ENCODE measurements at places on chromosomes 5 and 9.
A peak's percentile ranks its signal among the peaks of the same experiment; 100 is the strongest.

GRCh38 chr5:61816585-61817450 is 484.8 kb downstream of the ZSWIM6 start:
- DNase-seq, result no peak

DNA sequence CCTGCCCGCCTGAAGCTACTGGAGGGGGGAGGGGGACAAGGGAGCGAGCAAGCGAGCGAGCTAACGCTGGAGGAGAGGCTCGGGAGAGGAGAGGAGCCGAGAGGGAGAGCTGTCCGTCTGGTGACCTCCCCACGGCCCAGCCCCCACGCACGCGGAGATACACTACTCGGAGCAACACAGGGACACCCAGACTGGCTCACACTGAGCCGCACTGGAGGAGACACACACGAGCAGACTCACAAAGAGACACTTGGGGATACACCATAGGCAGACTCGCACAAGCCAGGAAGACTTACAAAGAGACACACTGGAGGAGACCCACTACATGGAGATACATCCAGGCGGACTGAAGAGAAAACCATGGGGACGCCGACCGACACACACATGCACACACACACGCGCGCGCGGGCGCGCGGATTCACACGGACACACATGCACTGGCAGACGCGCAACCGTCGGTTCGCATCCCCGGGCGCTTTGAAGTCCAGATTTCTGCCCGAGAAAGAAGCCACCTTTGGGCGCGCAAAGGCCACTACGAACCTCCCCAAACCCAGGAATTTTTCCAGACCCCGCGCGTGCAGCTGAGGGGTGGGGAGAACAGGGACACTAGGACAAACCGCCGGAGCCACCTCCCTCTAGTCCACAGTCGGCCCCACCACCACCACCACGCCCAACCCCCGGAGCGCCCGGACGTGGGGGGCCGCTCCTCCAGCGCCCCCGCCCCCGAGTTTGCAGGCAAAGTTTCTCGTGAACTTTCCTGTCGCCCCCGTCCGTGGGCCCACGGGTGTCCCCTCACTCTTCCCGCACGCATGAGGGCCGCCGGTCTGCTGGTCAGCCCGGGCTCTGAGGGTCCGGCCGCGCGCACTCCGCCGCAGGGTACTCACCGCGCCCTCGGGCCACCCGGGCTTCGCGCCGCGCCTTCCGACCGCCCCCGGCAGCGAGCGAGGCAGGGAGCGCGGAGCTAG is 571 bp downstream of the CNTFR start:
- DNase-seq, result no peak

DNA sequence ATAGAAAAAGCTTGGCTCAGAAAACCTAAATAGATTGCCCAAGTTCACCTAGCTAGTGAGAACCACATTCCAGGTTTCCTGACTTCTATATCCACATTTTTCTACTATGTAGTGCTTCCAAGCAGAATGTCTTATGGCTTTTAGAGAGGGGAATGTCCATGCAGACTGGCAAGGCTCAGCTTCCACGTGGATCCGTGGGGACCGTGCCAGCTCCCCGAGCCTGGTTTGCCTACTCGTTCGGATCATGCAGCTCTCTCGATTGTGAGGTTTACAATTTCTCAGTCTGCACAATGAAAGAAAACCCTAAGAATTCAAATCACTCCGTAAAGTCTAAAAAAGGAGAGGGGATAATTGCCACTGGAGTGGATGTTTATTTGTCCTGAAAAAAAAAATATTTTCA is 256.5 kb upstream of the NR4A3 start:
- no peak for DNase-seq

DNA sequence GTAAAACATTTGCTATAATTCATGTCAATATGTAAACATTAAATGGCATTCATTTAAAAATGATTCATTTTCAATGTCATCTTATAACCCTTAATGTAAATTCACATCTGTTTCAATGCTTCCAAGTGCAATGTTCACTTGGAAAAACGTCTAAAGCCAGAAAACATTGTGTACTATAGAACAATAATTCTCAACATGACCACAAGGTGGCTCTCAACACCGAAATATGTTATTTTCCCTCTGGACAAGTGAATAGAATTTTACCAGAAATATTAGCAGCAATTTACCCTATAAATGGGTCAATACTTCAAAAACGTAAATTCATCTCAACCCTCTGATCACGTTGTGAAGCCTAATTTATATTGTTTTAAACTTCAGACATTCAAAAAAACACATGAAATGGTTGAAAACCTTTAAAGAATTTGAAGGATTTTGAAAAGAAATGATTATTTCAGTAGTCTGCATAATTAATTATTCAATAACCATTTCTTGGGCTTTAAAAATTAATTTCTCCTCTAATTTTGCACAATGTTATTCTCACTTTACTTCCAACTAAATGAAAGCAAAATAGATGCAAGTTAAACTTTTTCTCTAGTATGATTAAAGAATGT is 11.0 kb downstream of the CDH10 start:
- no peak for DNase-seq

DNA sequence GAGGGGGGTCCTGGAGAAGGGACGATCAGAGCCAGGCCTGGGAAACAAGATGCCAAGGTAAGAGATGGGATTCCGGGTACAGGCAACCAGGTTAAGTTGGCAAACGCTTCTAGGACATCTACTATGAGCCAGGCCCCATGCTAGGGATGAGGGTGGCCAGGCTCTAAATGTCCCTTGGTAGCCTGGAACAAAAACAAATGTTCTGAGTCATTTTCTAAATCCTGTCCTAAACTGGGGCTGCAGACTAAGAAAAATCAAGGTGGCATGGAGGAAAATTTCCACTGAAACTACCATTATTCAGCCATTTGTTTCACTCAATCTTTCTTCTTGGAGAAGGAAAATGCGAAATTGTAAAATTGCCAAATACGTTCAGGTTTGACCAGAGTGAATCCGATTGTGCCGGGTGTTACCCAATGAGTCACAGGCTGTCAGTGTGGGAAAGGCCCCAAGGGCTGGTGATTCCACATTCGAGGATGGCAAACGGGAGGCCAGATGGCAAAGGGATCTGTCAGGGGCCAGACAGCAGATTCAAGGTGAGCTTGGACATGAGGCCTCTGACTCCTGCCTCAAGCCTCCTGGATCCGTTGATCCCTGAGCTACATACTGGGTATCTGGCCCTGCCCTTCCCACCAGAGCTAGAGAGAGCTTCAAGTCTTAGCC is 57.6 kb downstream of the PAX5 start:
- DNase-seq, result no peak

DNA sequence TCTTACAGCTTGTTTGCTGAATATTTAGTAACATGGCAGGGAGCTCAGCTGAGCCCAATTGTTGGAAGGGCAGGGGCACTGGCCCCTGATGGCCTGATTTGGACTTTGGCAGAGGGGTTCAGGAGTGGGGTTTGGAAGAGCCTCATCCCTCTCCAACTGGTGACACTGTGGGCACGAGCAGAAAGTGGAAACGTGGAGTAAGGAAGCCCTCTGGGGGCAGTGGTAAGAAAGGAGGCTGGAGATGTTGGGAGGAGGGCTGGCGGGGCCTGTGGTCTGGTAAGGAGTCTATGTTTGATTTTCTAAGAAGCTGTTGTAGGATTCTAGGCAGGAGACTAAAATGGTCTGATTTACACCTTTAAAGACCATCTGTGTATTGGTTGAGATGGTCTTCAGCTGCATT is 208.9 kb downstream of the HSPA4 start:
- DNase-seq, result no peak

DNA sequence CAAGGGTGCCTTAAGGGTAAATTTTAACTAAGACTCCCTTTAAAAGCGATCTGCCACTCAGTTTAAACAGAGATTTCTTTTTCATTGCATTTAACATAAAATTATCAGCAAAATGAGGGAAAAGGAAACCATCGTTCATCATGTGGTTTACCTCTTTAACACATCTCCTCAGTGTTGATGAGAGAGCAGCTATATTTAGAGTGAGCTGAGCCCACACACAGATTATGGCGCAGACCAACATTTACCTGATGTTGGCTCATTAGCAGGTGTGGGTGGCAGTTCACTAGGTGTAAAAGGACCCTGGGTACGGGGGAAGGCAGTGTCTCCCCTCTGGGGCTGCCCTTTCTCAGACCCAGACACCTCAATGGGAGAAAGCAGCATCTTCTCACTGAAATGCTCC is 149.8 kb downstream of the ENTREP1 start:
- no peak for DNase-seq

DNA sequence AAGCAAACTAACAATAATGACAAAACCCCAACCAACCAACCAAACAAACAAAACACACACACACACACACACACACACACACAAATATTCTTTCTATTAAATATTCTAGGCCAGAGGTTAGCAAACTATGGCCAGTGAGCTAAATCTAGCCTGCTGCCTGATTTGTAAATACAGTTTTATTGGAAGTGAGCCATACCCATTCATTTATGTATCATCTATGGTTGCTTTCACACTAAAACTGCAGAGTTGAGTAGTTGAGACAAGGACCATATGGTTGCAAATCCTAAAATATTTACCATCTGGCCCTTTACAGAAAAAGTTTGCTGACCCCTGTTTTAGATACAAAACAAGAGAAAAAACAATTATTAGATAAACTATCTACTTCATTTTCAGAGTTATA is 620.5 kb upstream of the SEMA6A start:
- DNase-seq, result no peak

DNA sequence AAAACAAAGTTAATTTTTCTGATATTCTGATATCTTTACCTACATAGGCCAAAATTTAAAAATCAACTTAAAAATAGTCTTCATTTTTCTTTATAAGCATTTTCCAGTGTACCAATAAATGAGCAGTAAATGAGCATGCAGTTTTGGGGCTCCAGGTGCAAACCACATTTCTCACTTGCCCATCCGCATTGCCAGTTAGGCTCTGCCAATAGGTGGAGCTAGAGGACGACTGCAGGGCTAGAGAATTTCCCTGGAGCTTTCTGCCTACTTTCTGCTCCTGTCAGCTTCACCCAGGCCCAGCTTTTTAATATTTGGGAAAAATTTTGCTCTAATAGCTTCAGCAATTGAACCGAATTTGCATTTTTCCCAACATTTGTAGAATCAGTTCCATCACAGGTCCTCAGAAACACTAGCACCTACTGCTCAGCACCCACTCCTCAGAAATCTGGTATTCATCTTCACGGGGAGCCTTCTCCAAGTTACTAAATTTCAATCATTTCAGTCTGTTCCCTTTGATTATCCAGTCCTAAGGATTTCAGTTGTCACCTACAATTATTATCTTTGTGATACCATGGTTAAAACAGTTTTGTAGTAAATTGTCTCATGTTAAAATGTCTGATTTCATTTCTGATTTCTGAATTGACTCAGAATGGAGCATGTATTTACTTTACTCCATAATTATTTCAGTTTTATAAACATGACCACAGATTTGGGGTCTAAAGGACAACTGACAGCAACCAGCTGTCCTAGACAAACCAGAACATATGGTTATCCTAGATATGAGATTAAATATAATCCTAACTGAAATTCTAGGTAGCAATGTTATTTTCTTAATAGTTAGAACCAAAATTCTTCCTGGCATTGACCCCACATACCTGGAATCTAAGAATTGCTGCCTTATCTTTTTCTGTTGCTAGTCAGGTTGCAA is 104.6 kb upstream of the FAM174A start:
- no peak for DNase-seq

DNA sequence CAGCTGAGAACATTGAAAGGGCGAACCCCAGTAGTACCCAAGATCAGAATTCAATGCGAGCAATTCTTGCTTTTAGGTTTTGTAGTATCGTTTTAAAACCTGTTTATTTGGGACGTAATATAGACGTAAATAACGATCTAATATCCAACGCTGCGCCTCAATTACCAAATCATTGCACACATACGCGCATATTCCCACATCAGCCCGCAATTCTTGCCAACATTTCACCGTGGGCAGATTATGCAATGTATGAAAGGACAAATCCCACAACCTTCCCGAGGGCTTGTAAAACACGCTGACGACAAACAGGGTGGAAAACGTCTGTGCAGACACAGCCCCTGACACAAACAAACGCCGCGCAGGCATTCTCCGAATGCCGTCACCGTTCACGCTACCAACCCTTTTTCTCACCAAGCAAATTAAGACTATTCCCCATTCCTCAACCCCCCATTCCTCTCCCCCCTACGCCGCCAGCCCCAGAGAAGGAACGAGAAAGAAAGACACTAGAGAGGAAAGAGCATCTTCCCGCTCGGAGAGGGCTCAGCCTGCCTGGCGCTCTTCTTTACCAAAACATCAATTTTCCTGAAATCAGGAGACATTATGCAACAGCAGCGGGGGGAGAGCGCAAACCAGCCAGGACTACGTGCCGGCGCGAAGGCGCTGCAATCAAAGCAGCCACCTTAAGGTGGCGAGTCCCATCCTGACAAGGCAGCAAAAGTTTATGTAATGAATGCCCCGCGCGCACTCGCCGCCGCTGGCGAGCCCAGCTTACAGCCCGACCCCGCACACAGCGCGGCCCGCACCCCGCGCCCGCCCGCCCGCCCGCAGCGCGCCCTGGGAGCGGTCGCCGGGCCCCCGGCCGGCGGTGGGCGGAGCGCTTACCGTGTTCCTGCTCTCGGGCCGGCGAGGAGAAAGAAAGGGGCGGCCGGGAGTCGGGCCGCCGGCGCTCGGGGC is 597 bp downstream of the NFIL3 start:
- no peak for DNase-seq

DNA sequence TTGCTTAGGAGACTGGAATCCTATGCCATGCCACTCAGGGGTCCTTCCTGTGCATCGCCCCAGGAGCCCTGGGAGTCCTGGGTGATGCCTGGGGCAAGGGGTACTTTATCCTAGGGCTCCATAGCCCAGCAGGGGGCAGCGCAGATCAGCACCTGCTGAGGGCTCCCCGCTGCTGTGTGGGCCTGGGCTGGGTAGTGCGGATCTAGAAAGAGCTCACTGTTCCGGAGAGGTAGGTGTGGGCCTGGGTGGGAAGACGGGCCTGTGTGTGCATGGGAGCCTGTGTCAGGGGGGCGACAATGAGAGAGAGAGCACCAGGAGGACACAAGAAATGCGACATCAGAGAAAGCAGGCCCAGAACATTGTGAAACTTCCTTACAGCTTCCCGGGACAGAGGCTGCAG is 11.4 kb upstream of the DAB2IP start:
- DNase-seq, result no peak

GRCh38 chr5:115458003-115458409 is 86.6 kb downstream of the FEM1C start:
- peak; percentile 65 for DNase-seq

DNA sequence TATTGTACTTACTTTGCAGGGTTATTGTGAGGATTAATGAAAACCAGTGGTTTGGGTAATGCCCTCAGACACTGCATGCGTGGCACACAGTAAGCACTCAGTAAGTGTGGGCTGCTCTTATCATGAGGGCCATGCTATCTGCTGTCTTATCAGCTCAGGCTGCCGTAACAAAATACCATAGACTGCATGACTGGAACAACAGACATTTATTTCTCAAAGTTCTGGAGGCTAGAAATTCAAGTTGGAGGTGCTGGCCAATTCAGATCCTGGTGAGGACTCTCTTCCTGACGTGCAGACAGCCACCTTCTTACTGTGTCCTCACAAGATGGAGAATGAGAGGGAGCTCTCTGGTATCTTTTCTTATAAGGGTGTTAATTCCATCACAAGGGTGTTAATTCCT is 23.9 kb upstream of the SH3PXD2B start:
- DNase-seq, result no peak

DNA sequence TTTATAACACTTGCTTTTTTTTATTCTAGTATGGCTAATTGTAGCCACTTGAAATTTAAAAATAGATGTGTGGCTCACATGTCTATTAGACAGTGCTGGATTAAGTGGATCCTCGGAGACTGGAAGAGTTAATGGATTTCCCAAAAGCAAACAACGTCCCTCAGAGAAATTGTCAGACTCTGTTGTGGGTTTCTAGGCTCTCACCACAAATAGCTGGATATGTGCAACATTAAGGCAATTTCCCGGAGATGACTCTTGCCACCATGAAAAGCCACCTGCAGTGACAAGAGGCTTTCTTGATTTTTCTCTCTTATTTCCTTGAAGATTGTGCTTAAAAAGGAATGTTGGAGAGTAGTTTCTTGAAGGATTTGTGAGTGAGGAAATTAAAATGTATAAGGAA is 43.2 kb downstream of the TMEM167A start:
- peak; percentile 90 for DNase-seq
